ENCODE measurements at places on chromosomes 11 and 22. TPM values are rescaled to one million over a fixed set of nuclear protein-coding genes. Genes with fewer than 3 reads are reported as not detected.

DNA sequence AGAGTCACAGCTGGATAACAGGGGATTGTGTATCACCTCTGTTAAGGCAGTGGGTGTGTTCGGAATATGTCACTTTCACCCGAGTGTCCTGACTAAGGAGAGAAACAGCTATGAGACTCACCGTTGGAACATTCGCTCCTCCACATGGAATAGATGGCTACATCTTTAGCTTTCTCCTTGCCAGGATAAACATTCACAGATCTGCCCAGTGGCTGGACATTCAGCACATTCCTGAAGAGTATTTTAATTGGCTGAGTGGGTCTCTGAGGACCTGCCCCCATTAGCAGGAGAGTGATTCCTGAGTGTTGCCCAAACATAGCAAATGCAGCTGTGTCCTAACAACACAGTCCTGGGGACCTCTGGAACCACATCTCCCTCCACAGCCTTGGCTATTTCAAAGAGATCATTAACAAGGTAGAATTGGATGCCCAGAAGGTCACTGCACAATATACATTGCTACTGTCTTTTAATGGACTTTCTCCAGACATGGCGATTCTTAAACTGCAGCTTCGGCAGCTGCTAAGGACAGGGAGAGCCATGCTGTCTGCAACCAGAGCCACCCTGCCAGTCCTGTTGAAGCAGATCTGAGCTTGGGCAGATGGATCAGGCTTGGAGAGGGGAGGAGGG is 435.0 kb upstream of the CADM1 start:
- H3K27me3 ChIP-seq, result no peaks in the 10 kb centered on the region
- H3K36me3 ChIP-seq, result no peaks in the 10 kb centered on the region

The ME3 gene
- 20.5 TPM for total RNA-seq

The PACSIN2 gene
- 66.3 TPM for total RNA-seq

DNA sequence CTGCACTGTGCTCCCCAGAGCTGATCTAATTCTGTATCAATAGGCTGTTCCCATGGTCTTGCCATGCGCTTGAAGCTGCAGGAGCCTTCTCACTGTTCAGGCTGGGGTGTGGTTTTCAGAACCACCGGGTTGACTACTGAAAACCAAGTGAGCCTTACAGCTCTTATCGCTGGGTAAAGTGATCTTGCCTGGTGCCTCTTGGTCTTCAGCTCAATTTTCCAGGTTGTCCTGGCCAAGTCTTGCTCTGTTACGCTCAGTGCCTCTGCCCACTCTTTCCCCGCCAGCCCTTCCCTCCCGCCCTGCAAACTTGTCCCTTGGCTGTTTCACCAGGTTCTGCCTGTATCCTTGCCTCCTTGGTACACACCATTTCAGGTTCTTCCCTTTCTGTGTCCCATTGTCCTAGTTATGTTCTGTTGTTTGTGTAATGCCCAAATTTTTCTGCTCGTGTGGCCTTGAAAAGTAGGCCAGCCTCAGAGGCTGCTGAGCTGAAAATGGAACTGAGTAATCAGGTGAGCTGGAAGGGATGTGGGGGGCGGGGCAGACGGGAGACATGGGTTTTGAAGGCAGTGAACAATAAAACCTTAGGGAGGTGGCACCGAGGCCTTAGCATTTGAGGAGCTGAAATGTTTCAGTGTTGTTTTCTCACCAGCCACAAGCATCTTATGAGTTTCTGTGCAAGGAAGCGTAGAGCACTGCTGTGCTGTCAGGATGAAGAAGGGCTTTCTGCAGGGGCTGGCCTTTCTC is 11.2 kb downstream of the PEX26 start:
- no peak overlapping the region for H3K4me3 ChIP-seq
- no peaks in the 10 kb centered on the region for H3K4me1 ChIP-seq
- no peaks in the 10 kb centered on the region for H3K27me3 ChIP-seq
- DNase-seq, result no peak
- H3K36me3 ChIP-seq, result peaks cover 49% of the 10 kb centered on the region
- H3K27ac ChIP-seq, result no peak overlapping the region

The FOLR1 gene
- total RNA-seq, result not detected

DNA sequence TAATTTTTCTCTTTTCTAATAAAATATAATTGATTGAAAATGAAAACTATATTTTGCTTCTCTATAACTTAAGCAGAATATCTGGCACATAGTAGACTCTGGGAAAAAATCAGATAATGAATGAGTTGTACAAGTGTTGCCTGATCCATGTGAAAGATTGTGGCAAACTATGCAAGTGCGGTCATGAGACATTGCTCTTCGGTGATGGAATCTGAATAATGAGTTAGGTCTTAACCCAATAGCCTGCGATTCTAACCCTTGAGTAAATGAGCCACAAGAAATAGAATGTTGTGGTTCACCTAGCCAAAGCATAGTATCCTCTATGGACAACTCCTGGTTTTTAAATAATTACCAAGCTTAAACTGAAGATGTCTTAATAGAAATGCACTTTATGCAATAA is 333.7 kb upstream of the LUZP2 start:
- H3K4me1 ChIP-seq, result no peaks in the 10 kb centered on the region
- H3K27ac ChIP-seq, result no peak overlapping the region
- no peaks in the 10 kb centered on the region for H3K27me3 ChIP-seq
- H3K4me3 ChIP-seq, result no peak overlapping the region

GRCh38 chr11:77517226-77517625 is 43.3 kb upstream of the PAK1 start:
- no peaks in the 10 kb centered on the region for H3K27me3 ChIP-seq
- no peaks in the 10 kb centered on the region for H3K36me3 ChIP-seq
- no peak for DNase-seq
- no peak overlapping the region for H3K27ac ChIP-seq

The MS4A4A gene
- 11.6 TPM for total RNA-seq

DNA sequence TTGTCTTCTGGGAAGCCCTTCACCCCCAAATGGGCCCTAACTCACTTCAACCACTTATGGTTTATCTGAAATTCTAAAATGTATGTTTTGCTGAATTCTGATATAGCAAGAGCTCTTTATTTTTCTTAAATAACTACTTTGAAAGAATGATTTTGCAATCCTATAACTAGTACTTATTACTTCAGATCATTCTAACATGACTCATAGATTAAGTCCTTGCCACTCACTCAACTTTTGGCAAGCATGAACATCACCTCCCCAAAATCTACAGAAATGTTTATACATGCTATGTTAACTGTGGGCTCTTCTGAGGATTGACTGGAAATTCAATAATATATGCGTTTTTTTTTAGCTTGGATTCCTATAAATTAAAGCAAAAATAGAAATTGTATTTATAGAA is 367.4 kb upstream of the FAT3 start:
- H3K36me3 ChIP-seq, result no peaks in the 10 kb centered on the region
- H3K27ac ChIP-seq, result no peak overlapping the region
- H3K27me3 ChIP-seq, result no peaks in the 10 kb centered on the region

- no peaks in the 10 kb centered on the region for H3K4me1 ChIP-seq
- H3K27ac ChIP-seq, result no peak overlapping the region
- H3K4me3 ChIP-seq, result no peak overlapping the region
Observed at GRCh38 chr11:6825231-6825744, 20.2 kb upstream of the OR10A5 start.

The KRTAP5-4 gene
- not detected for total RNA-seq

DNA sequence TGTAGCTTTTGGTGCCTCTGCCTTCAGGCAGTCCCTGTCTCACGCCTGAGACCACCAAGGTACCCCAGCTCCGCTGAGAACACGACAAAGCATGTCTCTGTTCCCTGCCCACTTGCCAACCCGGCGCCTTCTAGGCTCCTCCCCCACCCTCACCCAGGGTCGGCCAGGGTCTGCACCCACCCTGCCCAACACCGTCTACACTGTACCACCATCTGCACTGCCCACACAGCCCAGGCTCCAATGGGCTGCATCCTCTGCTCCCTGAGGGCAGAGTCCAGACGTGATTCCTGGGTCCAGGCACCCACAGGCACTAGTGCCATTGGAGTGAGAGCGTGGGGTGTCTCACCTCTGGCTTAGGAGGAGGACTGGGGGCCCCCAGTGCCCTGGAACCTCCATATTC is 22.8 kb upstream of the ACR start:
- H3K4me3 ChIP-seq, result no peak overlapping the region
- H3K36me3 ChIP-seq, result peaks cover 5% of the 10 kb centered on the region
- no peak overlapping the region for H3K27ac ChIP-seq
- H3K27me3 ChIP-seq, result no peaks in the 10 kb centered on the region

DNA sequence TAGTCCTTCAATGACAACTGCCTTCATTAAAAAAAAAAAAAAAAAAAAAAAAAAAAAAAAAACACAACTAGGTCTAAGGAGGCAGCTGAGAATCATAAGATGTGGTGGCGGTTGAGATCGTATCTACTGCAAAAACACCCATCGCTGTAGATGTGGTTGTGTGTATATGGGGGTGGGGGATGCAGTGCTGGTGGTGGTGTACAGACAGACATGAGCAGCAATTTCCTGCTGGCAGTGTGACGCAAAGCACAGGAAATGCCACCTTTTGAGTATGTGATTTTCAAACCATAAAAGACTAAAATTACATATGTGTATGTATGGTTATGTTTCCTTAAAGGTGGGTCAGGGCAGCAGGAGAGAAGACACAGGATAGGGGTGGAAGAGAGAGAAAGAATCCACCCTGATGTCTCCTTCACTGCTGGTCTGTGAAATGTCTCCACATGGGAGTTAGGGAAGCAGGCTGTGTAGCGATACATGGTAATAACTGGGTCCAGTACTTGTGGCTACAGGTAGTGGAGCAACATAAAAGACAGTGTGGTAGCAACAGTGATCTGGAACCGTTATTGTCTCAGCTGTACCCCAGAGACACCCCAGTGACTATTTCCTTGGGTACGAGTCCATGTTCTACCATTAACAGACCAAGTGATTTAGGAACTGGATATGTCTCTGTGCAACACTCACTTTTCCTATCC is 57.9 kb downstream of the SYTL2 start:
- no peak overlapping the region for H3K27ac ChIP-seq
- no peaks in the 10 kb centered on the region for H3K27me3 ChIP-seq
- no peak for DNase-seq
- no peaks in the 10 kb centered on the region for H3K4me1 ChIP-seq
- no peaks in the 10 kb centered on the region for H3K36me3 ChIP-seq

The MS4A2 gene
- not detected for total RNA-seq

The PLEKHA7 gene
- total RNA-seq, result 18.8 TPM

- no peak for DNase-seq
- H3K4me3 ChIP-seq, result no peak overlapping the region
- H3K27ac ChIP-seq, result no peak overlapping the region
- no peaks in the 10 kb centered on the region for H3K27me3 ChIP-seq
- no peaks in the 10 kb centered on the region for H3K36me3 ChIP-seq
Observed at GRCh38 chr22:48247829-48248228, 1485.4 kb downstream of the TBC1D22A start.

DNA sequence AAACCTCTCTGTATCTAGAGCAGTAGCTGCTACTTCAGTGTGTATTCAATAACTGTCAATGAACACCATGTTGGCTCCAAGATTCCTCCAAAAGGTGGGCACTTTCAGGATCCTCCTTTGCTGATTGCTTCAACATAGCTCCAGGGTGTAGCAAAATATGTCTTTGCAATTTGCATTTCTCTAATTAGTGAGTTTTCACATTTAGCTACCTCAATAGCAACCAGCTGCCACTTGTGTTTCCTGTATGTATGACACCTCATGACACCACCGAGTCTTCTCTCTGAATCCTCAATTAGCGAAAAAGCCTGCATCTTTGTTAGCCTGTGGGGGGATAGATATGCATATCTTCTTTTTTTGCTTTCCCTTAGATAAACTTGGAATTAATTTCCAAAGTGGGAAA is 898.3 kb upstream of the FAT3 start:
- no peak overlapping the region for H3K4me3 ChIP-seq
- no peaks in the 10 kb centered on the region for H3K27me3 ChIP-seq
- no peaks in the 10 kb centered on the region for H3K4me1 ChIP-seq

The MAPK8IP2 gene
- 0.26 TPM for total RNA-seq

- H3K4me3 ChIP-seq, result no peak overlapping the region
- H3K4me1 ChIP-seq, result peaks cover 19% of the 10 kb centered on the region
- H3K36me3 ChIP-seq, result no peaks in the 10 kb centered on the region
- H3K27me3 ChIP-seq, result no peaks in the 10 kb centered on the region
- no peak overlapping the region for H3K27ac ChIP-seq
Observed at GRCh38 chr11:118207079-118207478, 17.7 kb downstream of the JAML start.

The E2F8 gene
- total RNA-seq, result 2.2 TPM

DNA sequence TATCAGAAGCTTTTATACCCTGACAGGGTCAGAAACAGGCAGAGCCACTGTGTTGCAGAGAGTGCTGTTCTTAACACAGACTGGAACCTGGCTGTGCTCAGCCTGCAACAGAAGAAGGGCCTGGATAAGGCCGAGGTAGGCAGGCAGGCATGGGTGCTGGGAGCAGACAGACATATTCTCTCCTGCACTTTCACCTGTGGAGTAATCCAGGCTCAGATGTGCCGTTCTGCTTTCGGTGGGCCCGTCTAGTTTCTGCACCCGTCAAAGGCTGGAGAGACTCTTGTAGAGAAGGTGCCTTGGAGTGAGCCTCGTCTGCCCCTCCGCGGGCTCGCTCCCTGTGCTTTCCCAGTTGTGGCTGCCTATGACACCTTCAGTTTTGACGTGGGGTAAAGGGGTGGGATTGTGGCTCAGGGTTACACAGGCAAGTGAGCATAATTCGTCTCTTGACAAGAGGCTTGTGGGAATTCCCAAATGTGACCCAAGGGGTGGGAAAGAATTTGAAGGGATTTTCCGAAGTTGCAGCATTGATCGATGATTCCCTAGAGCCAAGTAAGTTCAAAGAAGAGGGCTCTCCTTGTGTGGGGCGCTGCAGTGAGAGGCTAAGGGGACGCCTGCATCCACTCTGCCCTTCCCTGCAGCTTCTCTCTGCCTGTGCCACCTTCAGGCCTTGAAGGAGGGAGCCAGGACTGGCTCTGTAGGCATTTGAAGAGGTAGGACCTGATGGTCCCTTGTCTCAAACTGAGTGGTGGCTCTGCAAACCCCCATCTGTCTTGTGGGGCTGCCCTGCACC is 16.2 kb upstream of the ST3GAL4 start:
- H3K4me1 ChIP-seq, result no peaks in the 10 kb centered on the region
- H3K27ac ChIP-seq, result peak overlapping the region; percentile 33
- no peaks in the 10 kb centered on the region for H3K36me3 ChIP-seq
- DNase-seq, result no peak

The TREH gene
- not detected for total RNA-seq

The SLC22A12 gene
- total RNA-seq, result not detected

The C11orf86 gene
- not detected for total RNA-seq

The OR5A1 gene
- not detected for total RNA-seq

- H3K27me3 ChIP-seq, result no peaks in the 10 kb centered on the region
- DNase-seq, result no peak
- no peaks in the 10 kb centered on the region for H3K36me3 ChIP-seq
- no peak overlapping the region for H3K27ac ChIP-seq
Observed at GRCh38 chr22:26095256-26095956, 73.9 kb upstream of the SEZ6L start.

The DAGLA gene
- 5.7 TPM for total RNA-seq

- no peak for DNase-seq
- no peak overlapping the region for H3K4me3 ChIP-seq
- H3K27me3 ChIP-seq, result no peaks in the 10 kb centered on the region
- H3K4me1 ChIP-seq, result no peaks in the 10 kb centered on the region
Observed at GRCh38 chr22:26983311-26983710, 325.9 kb downstream of the MIAT start.

The SPON1 gene
- 27.0 TPM for total RNA-seq

GRCh38 chr11:58998480-58999290 is 59.4 kb downstream of the GLYATL1 start:
- no peak overlapping the region for H3K27ac ChIP-seq
- H3K27me3 ChIP-seq, result no peaks in the 10 kb centered on the region
- H3K36me3 ChIP-seq, result no peaks in the 10 kb centered on the region
- no peaks in the 10 kb centered on the region for H3K4me1 ChIP-seq
- DNase-seq, result no peak
- no peak overlapping the region for H3K4me3 ChIP-seq
